H54 (cell line): ENCODE measurements at places on chromosomes 13 and 19.

GRCh38 chr19:12180377-12180776, 17.5 kb downstream of the ZNF136 start:
- no peak for DNase-seq

- no peak for DNase-seq
These were observed 32.2 kb upstream of the USP12 start for GRCh38 chr13:27203854-27204253.

DNA sequence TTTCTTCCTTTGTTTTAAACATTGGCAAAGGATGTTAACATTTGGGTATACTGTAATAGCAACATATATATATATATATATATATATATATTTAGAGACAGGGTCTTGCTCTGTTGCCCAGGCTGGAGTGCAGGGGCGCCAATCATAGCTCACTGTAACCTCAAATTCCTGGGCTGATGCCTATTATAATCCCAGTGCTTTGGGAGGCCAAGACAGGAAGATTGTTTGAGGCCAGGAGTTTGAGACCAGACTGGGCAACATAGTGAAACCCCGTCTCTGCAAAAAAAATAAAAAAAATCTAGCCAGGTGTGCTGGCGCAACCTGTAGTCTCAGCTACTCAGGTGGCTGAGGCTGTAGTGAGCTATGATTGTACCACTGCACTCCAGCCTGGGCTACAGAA, 5.4 kb downstream of the BLVRB start:
- no peak for DNase-seq

DNA sequence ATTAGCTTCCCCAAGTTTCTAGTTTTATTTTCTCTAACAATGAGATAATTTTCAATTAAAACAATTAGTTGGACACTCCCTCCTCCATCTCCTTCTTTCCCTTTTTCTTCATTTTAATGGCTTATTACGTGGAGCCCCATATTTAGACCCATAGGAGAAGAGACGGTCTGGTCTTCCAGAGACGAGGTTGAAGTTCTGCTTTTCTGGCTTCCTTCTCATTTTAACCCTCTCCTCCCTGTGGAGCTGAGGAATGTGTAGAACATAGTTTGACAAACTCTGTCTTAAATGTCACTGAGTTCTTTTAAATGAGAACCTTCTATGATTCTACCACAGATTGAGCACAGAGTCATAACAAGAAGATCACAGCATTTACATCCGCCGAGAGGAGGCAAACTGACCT, 86.8 kb downstream of the EDNRB start:
- DNase-seq = no peak

DNA sequence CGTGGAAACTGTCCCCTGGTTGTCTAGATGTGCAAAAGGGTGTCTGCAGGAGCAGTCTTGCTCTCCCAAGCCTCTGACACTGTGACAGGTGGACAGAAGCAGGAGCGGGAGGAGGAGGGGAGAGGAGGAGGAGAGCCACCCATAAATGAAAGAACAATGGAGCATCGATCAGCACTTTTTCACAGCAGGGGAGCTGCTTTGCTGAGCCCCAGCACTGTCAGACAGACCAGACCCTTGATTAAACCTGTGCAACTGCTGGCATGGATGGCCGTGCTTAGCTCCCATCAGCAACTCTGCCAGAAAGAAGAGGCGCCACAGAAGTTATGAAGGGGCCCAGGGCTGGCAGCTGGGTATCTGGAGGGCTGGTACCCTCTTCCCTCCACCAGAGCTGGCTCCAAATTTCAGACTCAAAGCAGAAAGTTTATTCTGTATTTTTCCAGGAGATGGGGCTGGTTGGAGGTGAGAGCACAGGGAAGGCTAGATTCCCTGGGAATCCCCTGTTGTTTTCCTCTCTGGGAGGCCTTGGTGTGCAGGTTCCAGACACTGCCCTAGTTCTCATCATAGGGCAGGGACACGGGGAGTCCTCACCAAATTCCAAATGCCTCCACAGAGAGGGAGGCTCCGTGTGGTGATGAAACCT, 1192.2 kb downstream of the UQCRFS1 start:
- no peak for DNase-seq

DNA sequence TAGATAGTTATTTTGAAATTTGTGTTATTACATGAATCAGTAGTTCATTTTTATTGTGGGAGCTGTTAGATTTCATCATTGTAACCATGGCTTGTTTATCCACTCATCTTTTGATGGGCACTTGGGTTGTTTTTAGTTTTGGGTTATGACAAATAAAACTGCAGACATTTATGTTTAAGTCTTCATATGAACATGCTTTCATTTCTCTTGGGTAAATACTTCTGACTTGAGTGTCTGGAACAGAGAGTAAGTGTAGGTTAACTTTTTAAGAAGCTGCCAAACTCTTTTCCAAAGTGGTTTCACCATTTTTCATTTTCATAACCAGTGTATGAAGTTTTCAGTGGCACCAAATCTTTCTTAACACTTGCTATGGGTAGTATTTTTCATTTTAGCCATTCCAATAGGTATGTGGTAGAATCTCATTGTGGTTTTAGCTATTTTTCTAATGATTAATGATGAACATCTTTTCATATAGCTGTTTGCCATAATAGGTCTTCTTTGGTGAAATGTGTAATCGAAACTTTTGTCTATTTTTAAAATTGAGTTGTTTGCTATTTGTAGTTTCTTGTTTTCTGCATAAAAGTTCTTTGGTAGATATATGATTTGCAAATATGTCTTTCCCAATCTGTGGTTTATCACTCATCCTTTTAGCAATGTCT, 17.9 kb downstream of the SLAIN1 start:
- no peak for DNase-seq

DNA sequence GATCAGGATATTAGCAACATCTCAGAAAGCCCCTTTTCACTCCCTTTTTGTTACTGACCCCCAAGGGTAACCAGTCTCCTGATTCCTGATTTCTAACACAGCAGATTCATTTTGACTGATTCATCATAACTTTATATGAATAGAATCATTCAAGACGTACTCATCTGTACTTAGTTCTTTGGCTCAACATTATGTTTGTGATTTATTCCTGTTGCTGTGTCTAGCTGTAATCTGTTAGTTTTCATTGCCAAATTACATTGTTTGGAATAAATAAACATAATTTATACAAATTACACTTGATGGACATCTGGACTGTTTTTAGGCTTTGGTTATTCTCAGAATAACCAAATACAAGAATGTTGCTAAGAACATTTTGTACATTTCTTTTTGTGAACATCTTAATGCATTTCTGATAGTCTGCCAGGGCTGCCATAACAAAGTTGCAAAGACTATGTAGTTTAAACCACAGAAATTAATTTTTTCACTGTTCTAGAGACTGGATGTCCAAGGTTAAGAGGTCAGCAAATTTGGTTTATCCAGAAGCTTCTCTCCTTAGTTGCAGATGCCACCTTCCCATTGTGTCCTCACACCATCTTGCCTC, 62.8 kb upstream of the EDNRB start:
- no peak for DNase-seq

DNA sequence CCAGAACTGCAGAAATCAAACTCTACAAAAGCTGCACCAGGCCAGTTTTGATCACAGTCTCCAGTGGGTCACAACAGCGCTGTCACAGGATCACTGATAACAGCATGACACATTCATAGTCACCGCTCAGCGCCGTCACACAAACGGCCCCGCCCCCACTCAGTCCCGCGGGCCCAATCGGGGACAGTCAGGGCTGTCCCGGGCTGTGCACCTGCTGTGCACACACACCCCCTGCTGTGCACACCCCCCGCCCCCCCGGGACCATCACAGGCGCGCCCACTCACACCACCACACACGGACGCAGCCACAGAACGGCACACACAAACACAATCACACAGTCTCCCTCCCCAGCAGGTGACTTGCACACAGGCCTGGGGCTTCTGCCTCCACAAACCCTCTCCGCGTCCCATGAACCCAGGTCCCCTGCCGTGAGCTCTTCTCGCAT, 435 bp upstream of the ZNF382 start:
- no peak for DNase-seq

DNA sequence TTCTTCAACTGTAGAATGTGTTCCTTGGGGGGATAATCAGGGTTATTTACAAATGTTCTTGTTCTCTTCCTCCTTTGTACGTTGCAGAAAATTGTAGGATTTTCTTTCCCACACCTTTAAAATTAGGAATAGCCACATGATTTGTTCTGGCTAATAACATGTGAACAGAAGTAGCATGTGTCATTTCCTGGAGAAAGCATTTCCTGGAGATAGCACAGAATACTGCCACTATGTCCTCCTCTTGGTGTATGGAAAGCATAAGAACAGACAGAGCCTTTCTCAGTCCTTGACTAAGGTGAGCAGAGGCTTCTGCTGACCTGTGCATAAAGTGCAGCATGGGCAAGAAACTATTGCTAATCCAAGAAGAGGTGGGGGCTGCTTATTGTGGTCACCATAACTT, 101.8 kb downstream of the FAM216B start:
- DNase-seq = no peak

- DNase-seq = no peak
These were observed 118.5 kb downstream of the IRS2 start for GRCh38 chr13:109667807-109668291.

DNA sequence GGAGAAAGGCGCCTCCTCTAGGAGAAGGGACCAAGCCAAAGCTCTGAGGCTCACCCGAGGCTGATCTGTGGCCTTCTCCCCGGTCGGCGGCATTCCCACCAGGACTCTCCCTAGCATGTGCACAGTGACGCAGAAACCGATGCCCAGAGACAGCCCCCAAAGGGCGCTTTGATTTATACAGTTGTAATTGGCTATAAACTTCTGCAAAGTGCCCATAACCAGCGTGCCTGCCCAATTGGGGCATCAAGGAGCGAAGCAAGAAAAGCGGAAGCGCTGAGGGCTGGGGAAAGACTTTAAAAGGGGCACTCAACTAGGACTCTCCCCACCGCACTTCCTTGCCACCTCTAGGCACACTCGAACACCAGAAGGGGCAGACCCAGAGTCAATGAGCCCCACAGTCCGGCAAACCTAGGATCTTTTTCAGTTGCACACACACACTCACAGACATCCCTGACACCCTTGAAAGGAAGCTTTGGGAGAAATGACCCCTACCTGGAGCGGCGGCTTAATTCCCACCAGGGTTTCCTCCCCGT, 1.8 kb downstream of the CDX2 start:
- no peak for DNase-seq

DNA sequence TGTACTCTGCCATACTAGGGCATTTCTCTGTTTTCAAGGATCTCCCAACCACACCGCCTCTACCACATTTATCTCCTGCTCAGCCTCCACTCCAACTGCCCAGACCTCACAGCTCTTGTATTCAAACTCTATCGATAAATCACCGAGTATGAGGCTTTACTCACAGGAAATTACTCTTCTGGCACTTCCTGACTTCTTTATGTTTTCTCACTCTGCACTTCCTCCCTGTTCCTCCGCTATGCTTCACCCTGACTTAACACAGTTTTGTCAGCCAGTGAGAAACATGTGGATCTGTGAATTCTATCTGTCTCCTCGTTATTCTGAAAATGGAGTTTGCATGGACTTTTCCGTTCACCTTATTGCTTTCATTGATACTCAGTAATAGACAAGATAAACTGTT, 2.6 kb upstream of the CARD8 start:
- DNase-seq = no peak

DNA sequence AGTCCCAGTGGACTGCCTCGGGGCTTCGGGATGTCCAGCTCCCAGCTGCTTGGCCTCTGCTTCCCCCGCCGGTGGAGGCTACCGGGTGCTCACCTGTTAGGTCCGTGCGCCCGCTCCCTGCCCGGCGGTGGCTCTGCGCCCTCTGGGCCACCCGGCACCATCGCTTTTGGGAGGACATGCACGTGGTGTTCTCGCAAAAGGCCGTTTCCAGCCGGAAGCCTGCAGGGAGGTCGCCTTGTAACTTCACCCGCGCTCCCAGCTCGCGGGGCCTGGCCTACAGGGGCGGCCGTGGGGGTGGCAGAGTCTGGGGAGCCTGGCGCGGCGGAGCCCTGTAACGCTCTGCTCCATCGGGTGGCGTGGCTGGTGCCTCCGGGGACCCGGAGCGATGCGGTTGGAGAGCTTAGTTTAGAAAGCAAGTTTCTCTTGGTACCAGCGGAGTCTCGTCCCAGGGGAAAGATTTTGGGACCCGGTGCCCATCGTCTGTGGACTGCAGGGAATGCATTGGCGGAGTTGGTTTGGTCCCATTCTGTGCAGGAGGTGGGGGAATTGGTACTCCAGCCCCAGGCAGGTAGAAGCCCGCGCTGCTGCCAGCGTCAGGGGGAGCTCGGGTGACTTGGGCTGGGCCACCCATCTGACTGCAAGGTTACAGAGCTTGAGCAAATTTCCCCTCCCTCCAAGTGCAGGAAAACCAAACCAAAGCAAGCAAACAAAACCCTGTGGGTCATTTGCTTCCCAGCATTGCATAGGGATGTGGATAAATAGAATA, 673 bp downstream of the SPATA13 start:
- DNase-seq = no peak

- DNase-seq = no peak
These were observed 391.5 kb upstream of the MIR17HG start for GRCh38 chr13:90956031-90956430.

- DNase-seq = no peak
These were observed 6.8 kb upstream of the UBE2L5 start for GRCh38 chr13:30415430-30416030.

- DNase-seq = peak; percentile 23
These were observed 30.0 kb downstream of the VAV1 start for GRCh38 chr19:6802336-6803035.

- no peak for DNase-seq
These were observed 406.2 kb downstream of the SUCLA2 start for GRCh38 chr13:47594833-47595232.

- no peak for DNase-seq
These were observed 193.1 kb downstream of the KCTD12 start for GRCh38 chr13:76693086-76693485.

DNA sequence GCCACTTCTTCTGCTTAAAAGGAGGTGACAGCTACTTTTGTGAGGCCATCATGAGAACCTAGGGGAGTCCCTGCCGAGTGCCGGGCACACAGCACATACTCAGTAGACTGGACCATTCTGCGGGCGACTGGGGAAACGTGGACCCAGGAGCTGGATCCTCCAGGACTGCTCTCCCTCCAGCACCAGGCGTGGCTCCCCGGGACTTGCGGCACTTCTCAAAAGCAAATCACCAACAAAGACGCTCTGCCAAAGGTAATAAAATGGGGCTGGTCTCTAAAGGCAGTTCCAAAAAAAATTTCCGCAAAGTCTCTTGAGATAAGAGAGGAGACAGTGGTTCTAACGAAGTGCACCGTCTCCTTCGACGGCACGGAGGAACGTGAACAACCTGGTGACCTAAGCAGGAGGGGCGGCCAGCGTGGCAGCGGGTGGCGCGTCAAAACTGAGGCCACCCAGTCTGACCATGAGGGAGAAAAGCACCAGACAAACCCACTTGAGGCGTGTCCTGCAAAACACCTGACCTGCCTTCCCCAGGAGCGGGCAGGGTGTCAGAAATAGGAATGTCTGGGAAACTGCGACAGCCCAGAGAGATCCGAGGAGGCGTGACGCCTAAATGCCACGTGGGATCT, 1.4 kb upstream of the TMPRSS9 start:
- no peak for DNase-seq

GRCh38 chr13:87783366-87783765, 112.2 kb downstream of the SLITRK5 start:
- DNase-seq = no peak

- peak; percentile 61 for DNase-seq
These were observed 22.8 kb upstream of the SIGLEC11 start for GRCh38 chr19:49983645-49984229.

- no peak for DNase-seq
These were observed 88.6 kb downstream of the KCTD15 start for GRCh38 chr19:33885236-33885635.

GRCh38 chr19:47109541-47110375, 3.8 kb downstream of the ZC3H4 start:
- no peak for DNase-seq
